ENCODE measurements at places on chromosomes 6 and 20.
A peak's percentile ranks its signal among the peaks of the same experiment; 100 is the strongest.

- no peak for DNase-seq
These were observed 104.6 kb downstream of the EPB41L2 start for GRCh38 chr6:130958468-130958867.

GRCh38 chr6:112221561-112221960 is 32.8 kb downstream of the LAMA4 start:
- DNase-seq, result no peak

GRCh38 chr20:44426879-44427790 is 48.5 kb upstream of the TTPAL start:
- no peak for DNase-seq

DNA sequence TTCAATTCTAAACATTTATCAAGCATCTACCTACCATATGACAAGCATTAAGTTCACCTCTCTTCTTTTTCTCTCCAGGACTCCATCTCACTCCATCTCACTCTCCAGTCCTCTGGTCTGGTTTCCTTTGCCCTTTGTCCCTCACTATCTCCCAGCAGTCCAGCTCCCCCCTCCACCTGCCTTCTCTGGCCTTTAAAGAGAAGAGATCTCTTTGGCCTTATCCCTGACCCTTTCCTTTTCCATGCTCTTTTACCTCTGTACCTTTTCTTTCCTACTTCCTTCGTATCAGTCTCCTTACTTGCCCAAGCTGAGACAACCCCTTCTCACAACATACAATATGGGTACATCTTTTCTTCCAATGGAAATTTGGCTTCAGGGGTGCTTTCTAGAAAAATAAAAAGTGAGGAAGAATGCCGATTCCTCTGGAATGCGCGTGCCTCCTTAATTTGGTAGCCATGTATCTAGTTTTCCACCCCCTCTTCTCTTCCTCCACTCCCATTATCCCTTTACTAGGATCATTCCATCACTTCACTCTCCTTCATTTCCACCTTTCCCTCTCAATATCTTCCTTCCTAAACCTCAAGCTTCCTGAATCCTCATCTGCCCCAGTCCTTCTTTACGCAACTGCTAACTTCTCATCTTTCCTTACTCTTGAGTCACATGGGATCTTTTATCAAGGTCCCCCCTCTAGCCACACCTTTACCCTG is 745 bp upstream of the AGPAT1 start:
- DNase-seq, result no peak

DNA sequence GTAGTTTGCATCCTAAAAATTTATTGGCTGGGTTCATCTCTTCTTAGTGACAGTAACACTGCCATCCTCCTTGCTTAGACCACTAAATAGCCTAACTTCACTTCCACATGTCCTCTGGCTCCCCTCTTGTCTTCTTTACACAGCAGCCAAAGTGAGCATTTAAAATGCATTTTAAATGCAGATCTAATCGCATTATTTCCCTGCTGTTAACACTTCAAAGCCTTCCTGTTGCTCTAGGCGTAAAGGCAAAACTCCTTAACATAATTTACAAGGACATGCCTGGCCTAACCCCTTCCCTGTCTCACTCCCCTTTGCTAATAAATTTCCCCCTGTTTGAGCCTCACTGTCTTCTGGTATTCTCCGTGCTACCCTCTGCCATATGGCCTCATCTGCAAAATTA is 26.5 kb downstream of the NKAIN2 start:
- DNase-seq, result no peak

GRCh38 chr20:55052459-55052858 is 577.1 kb downstream of the DOK5 start:
- no peak for DNase-seq

GRCh38 chr6:1498491-1499113 is 109.2 kb downstream of the FOXF2 start:
- peak; percentile 8 for DNase-seq

GRCh38 chr6:32845384-32845884 is 1.6 kb upstream of the PSMB8 start:
- DNase-seq, result peak; percentile 64

DNA sequence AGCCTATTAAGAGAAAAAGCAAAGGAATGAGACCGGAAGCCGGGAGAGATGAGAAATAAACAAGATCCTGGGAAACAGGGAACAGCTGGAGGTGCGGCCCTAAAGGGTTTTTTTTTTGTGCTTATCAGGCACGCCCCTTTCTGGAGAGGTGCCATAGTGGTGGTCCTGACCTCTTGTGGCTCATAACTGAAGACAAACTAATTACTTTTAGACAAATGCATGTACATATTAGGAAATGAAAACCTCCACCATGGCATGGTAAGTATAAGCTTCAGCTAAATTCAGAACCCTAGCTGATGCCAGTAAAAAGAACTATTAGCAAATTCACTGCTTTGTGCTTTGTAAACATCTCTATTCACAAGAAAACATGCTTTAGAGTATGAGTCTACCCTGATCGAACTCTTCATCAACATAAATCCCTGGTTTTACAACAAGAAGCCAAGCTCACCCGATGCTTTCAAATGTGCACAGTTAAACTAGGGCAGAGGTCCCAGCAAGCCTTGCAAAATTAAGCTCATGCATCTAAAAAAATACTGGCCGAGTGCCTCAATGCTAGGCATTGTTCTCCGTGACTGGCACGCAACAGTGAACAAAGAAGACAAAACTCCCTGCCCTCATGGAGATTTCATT is 96.4 kb upstream of the MRPS10 start:
- DNase-seq, result no peak

DNA sequence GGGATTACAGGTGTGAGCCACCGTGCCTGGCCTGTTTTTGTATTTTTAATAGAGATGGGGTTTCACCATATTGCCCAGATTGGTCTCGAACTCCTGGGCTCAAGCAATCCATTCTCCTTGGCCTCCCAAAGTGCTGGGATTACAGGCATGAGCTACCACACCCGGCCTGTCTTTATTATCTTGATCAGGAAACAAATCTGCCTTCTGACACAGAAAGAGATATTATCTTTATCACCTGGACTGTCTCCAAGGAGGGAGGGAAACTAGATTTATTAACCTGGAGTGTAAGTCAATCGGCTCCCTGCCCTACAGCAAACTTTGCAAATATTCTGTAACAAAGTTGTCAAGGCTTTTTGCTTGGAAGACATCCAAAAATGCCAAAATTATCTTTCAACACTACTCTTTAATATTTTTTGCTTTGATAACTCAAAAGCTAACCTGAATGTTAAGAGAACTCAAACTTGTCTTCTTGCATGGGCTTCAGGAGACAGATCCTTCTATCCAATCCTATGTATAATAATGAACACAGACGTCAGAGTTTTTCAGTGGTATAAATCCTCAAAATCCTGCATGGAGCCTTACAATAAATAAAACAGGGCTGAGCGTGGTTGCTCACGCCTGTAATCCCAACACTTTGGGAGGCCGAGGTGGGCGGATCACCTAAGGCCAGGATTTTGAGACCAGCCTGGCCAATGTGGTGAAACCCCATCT is 85.0 kb upstream of the LOC128125822 start:
- no peak for DNase-seq

DNA sequence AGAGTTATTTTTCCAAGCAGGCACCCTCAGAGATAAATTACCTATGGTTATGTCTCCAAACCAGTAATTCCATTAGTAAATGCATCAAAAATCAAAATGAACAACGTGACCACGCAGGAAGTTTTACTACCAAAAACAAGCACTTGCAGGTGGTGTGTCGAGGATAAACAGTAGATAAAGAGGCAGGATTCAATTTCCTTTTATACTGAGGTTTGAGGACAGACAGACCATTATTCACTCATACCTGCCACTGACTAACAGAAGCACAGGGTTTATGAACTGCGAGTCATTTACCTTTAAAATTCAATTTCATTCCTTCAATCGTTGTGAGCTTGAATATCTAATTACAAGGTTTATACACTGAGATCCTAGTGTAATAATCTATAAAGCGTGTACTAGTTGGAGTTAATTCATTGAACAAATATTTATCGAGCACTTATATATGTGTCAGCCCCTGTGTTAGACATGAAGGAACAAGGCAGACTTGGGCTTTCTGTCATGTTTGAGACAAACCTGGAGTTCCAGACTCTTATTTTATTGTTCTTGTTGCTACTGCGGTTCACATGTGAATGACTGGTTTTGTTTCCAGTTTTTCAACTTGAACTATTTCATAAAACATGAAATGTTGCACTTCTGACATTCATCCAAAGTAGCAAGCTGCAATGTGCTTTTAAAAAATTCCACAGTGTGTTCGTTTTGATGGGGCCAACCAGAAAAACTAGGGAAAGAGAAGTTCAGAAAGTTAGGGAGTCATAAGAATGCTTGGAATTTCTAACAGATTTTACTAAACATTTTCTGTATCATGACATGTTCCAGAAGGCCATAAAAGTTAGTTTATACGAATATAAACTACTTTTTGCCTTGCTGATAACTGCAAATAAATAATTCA is 205.6 kb downstream of the UST start:
- DNase-seq, result no peak

DNA sequence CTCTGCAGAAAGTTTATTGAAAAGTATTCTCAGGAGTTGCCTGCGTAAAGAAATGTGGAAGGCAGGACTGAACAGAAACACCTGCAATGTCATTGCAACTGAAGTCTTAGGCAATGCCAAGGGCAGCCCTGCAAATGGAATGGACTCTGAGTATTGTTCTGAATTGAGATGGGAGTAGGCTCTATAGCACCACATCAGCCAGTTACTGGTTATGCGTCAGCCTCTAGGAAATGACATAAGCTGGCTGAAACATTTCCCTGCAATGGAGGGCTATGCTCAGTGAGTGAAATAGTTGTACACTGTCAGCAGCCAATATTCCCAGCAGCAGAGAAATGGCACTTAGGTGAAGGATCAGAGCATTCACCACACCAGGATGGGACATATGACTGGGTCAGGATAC is 13.8 kb upstream of the GJE1 start:
- no peak for DNase-seq

GRCh38 chr6:82251942-82252341 is 4.4 kb upstream of the IBTK start:
- DNase-seq, result peak; percentile 64

DNA sequence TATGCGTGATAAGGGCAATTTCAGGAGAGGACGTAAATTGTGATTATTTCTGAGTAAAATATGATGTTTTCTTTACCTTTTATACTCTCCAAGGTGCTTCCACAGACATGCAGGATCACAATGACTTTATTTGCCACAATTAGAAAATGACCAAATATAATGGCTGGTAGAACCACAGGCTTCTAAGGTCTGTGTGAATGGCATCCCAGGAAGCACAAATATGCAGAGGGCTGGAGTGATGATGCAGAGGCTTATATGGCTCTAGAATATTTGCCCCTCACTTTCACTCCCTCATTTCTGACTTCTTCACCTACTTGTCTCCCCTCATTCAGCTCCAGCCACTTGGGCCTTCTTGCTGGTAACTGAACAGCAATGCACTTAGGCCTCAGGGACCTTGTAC is 502.1 kb upstream of the MAP3K7 start:
- DNase-seq, result no peak

DNA sequence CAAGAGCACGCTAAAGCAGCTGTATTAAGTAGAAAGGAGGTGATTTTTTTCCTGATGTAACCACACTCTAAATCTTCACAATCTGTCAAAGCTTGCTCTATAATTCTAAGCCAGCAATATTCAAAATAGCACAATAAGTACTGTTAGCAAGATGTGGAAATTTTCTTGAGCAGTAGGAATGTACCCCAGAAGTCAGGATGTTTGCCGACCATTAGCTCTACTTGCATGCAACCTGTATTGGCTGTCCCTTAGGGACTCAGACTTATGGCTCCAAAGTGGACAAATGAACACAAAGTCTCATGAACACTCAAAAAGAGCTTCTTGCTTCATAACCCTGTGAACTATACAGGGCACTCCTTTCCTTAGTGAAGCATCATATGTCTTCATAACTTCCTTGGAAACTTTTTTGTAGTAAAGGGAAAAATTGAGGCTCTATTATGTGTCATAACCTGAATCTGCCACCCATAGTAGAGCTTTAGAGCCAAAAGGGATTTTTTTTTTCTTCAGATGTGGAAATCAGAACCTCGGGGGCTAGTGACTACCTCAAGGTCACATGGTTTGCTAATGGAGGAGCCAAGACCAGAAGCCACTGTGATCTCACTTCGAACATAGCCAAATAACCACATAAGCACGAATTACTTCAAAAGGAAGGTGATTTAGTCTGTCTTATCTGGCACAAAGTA is 54.5 kb downstream of the ADGRG6 start:
- DNase-seq, result no peak

DNA sequence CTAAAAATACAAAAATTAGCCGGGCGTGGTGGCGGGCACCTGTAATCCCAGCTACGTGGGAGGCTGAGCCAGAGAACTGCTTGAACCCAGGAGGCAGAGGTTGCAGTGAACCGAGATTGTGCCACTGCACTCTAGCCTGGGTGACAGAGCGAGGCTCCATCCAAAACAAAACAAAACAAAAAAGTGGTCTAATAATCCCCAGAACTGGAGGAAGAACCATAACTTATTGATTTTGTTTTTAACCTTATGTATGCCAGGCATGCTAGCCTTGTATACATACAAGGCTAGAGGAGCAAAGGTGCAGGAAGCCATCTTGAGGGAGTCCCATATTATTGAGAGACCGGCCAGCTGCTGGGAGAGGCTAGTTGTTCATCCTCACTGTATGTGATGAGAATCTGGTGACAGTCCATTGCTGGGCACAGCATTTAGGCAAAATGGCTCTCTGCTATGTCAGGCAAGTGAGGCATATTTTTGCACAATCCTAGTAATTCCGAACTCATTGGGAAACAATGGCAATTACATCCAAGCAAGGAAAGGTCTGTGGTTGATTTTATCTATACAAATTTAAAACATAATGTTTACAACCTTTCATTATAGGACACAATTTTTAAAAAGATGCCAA is 18.0 kb downstream of the HFE start:
- peak; percentile 26 for DNase-seq

DNA sequence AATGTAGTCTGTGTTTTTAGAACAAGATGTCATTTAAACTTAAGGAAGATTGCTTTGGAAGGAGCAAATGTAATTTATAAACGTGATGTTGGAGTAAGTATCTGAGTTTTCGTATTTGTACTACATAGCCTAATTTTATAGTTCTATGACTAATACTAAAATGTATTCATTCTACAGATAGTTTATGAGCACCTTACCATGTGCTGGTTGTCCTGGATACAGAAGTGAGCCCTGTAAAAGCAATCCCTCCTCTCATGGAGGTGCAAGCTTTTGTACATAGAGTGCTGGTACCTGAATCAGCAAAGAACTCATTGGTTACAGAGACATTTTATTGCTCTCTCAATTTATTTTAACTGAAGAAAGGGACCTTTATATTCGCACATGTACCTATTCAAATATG is 27.1 kb downstream of the TBPL1 start:
- no peak for DNase-seq

- DNase-seq, result no peak
These were observed 71.4 kb downstream of the ADGB start for GRCh38 chr6:146670161-146670560.

GRCh38 chr20:35630636-35631035 is 15.0 kb downstream of the SPAG4 start:
- no peak for DNase-seq
